Cortex of kidney (tissue), 1 donor: ENCODE measurements at places on chromosomes 2 and 18.

GRCh38 chr18:56869189-56869777, 218.1 kb downstream of the WDR7 start:
- DNase-seq, result no peak

GRCh38 chr2:19580264-19580663, 221.8 kb upstream of the OSR1 start:
- no peak for DNase-seq

DNA sequence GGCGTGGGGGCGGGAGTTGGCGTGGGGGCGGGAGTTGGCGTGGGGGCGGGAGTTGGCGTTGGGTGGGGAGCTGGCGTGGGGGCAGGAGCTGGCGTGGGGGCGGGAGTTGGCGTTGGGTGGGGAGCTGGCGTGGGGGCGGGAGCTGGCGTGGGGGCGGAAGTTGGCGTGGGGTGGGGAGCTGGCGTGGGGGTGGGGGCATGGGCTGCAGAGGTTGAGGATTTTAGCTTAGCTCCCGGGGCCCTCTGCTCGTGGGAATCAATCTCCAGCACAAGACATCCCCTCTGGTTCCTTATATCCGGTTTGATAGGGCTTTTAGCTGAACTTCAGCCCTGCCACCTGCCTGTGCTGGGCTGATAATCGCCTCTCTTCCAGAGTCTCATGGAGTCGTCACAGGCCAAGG, 177.0 kb downstream of the LDLRAD4 start:
- DNase-seq, result no peak

- no peak for DNase-seq
These were observed 52.8 kb downstream of the EIF5B start for GRCh38 chr2:99389946-99390345.

DNA sequence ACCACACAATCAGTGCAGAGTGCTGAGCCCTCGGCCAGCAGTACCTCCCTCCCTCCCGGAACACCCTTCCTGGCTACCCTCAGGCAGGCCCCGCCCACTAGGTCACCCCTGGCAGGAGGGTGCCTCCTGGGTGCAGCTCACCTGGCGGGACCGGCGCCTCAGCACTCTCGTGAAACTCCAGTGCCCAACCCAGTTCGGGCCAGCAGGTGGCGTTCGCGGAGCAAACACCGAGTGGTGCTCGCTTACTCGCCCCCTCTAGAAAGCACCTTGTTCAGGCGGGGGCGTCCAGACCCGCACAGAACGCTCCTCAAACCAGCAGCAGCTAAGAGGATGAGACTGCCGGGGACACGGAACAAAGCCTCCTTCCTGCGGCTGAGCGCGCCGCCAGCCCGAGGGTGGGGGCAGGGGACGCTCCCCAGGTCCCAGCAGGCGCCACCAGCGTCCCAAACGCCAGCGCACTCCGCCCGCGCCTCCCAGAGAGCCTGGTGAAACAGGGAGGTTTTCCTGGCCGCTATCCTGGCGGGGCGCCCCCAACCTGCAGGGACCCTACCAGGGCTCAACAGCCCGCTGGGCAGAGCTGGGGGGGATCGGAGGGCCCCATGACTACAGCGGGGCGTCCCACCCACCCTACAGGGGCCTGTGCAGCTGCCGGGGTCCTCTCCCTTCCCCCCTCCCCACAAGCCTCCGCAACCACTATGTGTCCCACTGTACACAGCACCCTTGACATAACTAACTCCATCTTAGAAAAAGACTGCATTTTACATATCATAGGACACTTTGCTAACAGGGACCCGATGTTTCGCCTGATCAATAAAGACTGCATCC, 44.7 kb downstream of the MRPS5 start:
- no peak for DNase-seq

DNA sequence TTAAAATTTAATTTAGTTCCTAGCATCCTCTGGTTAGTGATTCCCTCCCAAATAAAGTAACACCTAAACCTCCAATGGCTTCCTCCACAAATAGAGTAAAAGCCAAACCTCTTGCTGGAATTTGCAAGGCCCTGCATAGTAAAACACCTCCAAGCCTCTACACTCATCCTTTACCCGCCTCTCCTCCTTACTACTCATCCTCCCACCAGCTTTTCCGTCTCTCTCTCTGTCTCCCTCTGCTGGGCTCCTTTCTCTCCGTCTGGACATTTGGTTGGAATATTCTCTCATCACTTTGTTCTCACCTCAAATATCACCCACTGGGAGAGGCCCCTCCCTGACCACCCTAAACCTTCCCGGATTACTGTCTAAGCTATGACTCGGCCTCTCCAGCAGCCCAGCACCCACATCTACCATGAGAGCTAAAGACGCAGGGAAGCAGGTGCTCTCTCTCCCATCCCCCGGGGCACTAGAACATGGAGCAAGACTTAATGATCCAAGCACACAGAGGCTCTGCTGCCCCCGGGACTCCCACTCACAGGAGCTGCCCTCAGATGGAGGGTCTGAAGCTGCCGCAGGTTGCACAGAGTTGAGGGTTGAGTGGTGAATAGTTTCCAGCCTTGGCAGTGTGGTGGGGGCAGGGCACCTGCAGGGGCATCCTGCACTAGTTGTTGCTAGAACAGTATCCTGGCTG, 167.2 kb downstream of the FBXO15 start:
- DNase-seq, result no peak

DNA sequence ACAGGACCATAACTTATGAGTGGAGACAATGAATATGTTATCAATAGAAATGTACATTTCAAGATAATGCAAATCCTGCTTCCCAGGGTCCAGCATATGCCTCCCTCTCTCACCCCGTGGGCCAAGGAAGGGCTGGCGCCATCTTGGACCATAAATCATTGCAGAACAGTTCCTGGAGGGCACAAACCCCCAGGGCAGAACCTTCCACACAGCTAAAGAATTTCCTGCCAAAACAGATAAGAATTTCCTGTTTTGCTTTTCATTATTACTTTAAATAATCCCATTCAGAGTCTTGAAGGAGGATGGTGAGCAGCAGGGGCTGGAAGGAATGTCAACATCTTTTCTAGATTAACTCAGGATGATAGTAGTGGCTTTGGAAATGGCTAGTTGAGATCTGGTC, 53.7 kb downstream of the EHD3 start:
- no peak for DNase-seq
